ENCODE measurements at places on chromosomes 11 and 22.
A peak's percentile ranks its signal among the peaks of the same experiment; 100 is the strongest.

- no peak for DNase-seq
Observed at GRCh38 chr11:134858783-134859480, 446.9 kb upstream of the B3GAT1 start.

GRCh38 chr22:30837531-30837930 is 131.0 kb downstream of the MORC2 start:
- DNase-seq, result no peak

DNA sequence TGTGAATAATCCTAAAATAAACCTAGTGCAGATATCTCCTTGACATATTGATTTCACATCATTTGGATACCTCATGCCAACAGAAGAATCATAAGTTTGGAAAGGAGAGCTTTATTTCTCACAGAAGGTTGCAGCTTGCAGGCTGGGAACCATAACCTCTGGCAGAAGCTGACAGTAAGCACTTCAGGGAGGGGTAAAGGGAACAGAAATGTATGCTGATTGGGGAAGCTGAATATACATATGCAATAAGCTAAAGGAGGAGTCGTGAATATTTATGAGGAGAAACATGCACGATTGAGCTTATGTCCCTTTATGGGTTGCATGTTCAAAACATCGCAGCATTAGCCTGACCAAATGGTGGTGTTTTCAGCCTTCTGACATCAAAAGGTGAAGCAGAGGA is 814.5 kb downstream of the TBC1D22A start:
- no peak for DNase-seq

GRCh38 chr11:20131788-20132666 is 28.2 kb downstream of the DBX1 start:
- peak; percentile 25 for DNase-seq

GRCh38 chr11:84414920-84415319 is 1128.8 kb upstream of the CCDC90B start:
- DNase-seq, result no peak

- DNase-seq, result no peak
Observed at GRCh38 chr11:46373787-46374740, 7.4 kb upstream of the MDK start.

- no peak for DNase-seq
Observed at GRCh38 chr11:28077521-28077920, 30.4 kb downstream of the KIF18A start.

GRCh38 chr11:73288192-73288872 is 16.2 kb downstream of the P2RY6 start:
- DNase-seq, result no peak

DNA sequence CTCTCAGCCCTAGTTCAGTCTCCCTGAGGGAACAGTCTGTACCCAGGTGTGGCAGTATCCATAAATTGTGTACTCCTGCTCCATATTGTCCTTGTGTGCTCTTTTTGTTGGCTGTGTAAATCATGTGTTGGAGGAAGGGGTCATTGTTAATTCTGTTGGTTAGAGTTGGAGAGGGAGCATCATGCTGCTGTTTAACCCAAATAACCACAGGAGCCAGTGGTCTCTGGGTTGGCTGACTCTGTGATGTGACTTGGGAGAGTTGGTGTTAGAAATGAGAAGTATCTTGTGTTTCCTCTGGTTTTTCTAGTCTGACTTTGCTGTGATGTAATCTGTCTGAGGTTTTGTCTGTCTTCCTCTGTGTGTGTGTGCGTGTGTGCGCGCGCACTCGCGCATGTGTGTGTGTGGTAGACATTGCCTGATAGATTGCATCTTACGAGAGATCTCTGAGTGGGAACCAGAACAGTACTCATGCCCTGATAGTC is 30.5 kb downstream of the CTNND1 start:
- DNase-seq, result peak; percentile 69

- DNase-seq, result peak; percentile 64
Observed at GRCh38 chr11:67024410-67024809, 1.5 kb downstream of the SYT12 start.

- no peak for DNase-seq
Observed at GRCh38 chr11:10122326-10123197, 171.5 kb downstream of the SBF2 start.

Data from stimulated activated CD4-positive, alpha-beta T cell treated with anti-CD3 and anti-CD28 coated beads, Interleukin-4, amount 100 ng/mL, for 4 hours (primary cell).